ENCODE measurements at places on chromosomes 3 and 15.

GRCh38 chr3:113148284-113148683 lies 63.1 kb upstream of the BOC start:
- DNase-seq: no peak

DNA sequence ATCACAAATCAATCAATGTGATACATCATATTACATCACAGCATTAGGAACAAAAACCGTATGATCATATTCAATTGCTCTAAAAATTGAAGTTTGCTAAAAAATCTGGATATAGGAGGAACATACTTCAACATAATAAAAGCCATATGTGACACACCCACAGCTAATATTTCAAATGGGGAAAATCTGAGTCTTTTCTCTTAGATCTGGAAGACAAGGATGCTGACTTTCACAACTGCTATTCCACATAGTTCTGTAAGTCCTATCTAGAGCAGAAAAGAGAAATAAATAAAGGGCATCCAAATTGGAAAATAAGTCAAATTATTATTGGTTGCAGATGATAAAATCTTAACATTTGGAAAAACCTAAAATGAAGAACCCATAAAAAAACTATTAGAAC lies 256.8 kb upstream of the SGO1 start:
- no peak for DNase-seq

DNA sequence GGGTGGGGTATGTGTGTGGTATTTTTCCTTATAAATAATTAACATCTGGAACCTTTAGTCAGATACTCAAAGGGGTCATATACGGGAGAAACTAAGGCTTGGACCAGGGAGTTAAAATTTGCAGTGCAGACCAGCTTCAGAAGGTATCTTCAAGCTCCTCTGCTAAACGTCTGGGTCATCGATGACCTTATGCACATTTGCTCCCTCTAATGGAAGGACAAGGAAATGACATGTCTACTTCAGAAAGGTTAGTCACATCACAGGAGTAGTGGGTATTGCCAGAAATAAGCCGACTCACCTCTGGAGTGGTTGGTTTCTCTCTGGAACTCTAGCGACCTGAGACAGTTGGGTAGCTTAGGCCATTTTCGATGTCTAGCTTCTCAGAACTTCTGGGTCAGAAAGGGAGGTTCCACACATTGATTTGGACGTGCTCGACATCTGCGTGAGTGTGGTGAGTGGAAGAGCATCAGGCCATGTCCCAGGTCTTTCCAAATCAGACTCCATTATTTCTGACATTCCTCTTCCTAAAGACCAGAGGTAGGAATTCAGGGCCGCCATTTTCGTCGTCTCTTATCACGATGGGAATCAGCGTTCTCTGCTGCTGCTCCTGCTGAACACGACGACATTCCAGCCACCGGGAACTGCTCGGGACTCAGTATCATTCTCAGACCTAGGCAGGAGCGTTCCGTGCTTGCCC lies 31.8 kb upstream of the RASA2 start:
- DNase-seq: no peak

DNA sequence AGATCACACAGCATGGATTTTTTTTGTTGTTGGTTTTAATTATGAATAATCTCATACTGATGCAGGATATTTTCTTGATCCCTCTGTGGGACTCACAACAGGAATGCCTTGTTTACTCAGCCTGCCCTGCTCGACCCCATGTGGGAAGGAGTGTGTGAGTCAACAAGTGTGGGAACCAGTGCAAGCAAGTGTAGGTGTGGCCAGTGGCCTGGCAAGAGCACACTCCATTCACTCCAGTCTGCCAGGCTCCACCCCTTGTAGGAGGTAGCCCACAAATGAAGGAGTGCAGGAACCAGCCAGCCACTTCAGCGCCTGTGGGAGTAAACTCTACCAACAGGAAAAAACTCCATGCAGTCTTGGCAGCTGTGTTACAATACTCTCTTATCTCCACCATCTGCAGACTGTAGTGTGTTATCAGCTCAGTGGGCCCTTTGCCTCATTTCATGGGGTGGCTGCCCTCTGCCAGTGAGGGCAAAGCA lies 393.6 kb downstream of the OTOL1 start:
- no peak for DNase-seq

DNA sequence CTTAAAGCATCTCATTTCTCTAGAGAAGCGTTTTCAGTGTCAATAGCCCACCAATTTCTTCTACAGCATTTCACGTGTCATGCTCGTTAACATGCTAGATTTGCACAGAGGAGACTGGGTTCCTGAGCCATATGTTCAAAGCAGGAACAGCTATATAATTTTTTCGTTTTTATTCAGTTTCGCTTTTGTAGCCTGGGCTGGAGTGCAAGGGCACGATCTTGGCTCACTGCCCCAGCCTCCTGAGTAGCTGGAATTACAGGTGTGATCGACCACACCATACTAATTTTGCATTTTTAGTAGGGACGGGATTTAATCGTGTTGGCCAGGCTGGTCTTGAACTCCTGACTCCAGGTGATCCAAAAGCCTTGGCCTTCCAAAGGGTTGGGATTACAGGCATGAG lies 6.6 kb upstream of the SLMAP start:
- DNase-seq: no peak

DNA sequence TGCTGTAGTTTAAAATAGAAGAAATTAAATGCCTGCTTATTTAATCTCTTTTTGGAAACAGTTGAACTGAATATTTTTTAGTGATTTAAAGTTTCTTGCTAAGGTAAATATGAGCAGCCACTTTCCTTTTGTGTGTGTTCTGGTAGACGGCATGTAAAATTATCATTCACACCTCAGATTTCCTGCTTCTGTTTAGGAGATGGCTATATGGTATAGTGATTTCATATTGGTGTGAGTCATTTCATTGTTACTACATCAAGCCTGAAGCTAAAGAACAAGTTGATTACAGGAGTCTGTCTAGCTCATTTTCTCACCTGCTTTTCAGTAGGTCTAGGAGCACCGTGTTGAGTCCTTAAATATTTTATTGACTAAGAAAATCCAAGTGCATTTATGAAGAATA lies 2.2 kb downstream of the LRCH3 start:
- no peak for DNase-seq

GRCh38 chr3:45582430-45582829 lies 12.1 kb upstream of the LIMD1 start:
- DNase-seq: no peak

DNA sequence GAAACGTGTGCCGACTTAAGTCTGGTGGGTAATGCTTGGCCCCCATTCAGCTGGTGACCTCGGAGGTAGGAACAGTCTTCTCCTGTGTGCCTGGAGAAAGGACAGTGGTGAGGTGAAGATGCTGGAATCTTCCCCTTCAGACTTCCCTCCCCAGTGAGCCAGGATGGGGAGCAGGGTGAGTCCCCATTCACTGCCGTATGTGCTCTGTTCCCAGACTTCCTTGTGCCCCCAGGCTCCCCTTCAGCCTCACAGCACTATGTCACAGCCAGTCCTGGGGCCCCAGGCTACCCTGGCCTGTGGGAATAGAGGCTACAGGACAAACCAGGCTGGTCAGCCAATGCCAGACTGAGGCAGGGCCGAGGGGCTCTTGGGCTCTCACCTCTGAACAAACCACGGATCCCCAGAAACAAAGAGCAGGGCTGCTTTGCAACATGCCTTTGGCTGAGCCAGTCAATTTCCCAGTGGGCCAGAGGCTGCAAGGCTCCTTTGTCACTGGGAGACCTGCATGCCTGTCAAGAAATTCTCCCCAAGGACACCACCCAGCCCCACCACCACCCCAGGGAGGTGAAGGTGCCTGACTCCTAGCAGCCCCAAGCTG lies 31.8 kb upstream of the HHATL start:
- no peak for DNase-seq

DNA sequence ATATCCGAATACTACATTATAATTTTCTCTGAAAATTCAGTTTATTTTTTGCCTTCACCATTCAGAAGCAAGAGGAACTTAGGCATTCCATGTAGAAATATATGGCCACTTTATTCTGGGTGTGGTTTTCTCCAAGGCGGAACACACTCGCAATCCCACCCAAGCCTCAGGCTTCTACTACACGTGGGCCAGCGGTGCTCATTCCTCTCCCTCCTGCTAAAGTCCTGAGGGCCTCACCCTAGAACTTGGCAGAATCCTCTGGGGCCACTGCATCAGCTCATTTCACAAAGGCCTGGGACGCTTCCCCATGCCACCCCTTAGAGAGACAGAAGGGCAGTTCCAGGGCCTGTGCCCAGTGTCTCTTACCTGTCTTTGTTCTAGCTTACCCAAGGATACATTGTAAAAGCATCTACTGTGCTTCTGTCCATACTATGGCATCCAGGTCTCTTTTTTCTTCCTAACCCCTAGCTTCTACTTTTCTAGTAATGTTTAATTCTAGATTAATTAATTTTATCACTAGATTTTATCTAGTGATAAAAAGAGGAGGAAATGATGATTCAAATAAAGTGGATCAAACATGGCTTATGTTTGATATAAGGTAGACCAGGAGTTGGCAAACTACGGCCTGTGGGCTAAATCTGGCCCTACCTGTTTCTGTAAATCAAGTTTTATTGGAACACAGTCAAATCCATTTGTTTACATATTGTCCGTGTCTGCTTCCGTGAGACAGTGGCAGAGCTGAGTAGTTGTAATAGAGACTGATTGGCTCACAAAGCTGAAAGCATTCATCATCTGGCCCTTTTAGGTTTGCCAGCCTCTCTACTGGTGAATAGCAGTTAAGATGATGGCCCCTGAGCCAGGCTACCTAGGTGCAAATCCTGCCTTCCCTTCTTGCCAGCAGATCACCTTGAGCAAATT lies 29.8 kb downstream of the LARS2 start:
- no peak for DNase-seq

GRCh38 chr3:45608885-45609284 lies 14.3 kb downstream of the LIMD1 start:
- no peak for DNase-seq

DNA sequence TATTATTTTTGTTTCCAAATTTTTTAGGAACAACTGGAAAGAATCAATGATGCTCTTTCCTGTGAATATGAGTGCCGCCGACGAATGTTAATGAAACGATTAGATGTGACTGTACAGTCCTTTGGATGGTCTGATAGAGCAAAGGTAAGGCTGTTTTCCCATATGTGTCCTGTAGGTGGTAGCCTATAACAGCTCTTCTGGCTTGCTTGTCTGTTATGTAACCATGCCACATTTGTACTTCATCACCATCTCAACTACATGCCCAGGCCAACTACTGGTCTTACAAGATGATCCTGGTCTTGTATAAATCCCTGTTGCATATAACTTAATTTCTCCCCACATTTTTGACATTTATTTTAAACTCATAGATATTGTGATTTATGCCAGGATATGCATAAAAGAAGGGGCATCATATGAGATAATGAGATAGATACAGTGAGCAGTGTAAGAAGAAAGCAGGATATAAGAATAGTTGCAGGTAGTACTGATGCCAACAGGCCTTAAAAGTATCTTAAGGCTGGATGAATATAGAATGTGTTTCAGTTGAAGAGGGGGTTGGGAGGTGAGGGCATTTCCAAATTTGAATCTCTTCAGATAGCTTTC lies 20.3 kb downstream of the FAM98B start:
- DNase-seq: no peak

GRCh38 chr15:25478313-25478712 lies 39.5 kb upstream of the UBE3A start:
- no peak for DNase-seq

DNA sequence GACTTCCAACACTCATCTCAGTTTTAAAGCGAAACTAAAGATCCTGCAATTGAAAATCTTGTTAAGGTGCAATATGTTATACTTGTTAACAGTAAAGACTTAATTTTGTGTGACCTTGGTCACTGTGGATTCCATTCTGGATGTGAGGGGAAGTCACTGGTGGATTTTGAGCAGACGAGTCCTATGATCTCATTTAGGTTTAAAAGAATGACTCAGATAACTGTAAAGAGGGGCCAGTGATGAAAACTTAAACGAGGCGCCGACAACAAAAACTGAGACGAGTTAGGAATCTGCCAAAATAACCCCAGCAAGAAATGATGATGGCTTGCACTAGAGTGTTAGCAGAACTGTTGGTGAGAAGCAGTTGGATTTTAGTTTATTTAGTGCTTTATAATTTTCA lies 56.5 kb downstream of the LRRC28 start:
- DNase-seq: no peak

GRCh38 chr15:83158393-83158792 lies 49.2 kb downstream of the HDGFL3 start:
- DNase-seq: no peak

GRCh38 chr3:12999147-13000140 lies 73.8 kb downstream of the IQSEC1 start:
- DNase-seq: no peak

- no peak for DNase-seq
Measured at GRCh38 chr3:194075088-194075615, 60.8 kb upstream of the HES1 start.

- DNase-seq: no peak
Measured at GRCh38 chr3:42721690-42722089, 19.1 kb upstream of the HHATL start.

DNA sequence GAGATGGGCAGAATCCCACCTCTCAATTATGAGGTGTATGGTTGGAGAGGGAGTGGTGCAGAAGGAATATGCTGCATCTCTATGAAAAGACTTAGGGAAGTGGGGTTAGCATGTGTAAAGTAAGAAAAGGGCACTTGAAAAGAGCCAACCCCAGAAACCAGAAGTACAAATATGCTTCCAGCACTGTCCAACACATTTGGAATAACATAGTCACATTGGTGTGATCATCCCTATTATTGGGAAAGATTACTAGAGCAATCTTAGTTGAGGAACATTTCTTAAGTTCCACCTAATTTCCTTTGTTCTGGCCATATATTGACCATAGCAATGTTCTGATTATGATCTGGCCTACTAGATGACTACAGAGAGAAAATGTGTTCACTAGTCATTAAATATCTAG lies 34.3 kb downstream of the HMG20A start:
- DNase-seq: no peak

DNA sequence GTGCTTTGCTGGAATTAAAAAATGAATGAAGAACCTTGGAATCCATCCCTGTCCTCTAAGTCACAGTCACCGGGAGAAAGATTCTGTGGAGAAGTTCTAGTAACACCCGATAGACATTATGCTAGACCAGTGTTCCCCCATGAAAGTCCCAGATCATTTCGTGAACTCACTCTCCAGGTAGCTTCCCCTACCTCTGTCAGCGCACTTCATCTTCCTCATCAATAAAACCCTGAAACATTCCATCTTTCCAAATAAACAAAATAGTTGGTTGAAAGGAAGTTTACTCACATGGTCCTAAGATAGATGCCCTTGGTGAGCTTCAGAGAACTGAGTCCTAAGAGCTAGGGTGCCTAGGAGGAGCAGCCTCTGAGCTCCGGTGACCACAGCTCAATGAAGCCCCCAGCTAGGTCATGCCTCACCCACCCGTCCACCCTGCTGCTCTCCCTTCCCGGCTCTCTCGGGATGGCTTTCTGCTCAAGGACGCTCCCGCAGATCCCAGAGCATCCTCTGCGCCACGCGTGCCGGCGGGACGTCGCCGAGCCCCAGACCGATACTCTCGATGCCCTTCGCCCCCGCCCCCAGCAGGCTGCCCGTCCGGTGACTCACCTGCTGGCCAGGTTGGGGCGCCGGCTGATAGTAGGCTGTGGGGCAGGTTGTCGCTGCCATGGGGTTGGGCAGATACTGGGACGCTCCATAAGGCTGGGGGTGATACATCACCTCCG lies 776 bp downstream of the VGLL3 start:
- no peak for DNase-seq

- DNase-seq: no peak
Measured at GRCh38 chr3:55608301-55608937, 121.3 kb upstream of the WNT5A start.
